Astrocyte (in vitro differentiated cells and primary cell): ENCODE measurements at places on chromosomes 16 and 17. TPM values are rescaled to one million over a fixed set of nuclear protein-coding genes. Genes with fewer than 3 reads are reported as not detected.

DNA sequence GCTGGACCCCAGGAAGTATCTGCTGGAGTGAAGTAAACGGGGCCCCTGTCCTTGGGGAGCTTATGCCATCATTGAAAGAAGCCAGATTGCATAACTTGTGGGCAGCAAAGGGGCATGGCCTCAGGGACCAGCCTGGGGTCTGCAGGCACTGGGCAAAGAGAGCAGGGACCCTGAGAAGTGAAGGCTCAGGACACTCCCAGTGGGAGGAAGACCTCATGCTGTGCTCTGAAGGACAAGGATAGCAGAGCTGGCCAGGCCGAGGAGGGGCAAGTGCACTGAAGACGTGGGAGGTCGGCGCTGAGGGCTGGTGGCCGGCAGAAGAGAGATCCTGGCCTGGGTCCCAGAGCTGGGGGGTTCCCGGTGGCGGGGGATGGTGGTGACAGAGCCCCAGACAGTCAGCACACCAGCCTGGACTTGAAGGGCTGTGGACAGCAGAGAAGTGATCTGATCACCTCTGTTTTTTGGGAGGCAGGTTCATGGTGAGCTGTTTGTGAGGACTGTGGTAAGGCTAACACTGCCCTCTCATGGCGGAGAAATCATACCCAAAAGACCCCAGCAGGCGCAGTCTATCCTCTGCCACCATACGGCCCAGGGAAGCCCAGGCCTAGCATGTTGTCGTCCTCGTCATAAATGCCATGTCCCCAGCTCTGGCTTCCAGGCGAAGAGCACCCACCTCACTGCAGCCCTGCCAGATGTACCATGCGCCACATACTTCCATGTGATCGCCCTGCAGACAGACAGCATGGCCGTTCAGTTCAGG lies 7.1 kb upstream of the CNP start:
- no peak overlapping the region for H3K27ac ChIP-seq
- H3K4me1 ChIP-seq: peaks cover 17% of the 10 kb centered on the region
- no peaks in the 10 kb centered on the region for H3K27me3 ChIP-seq
- no peaks in the 10 kb centered on the region for H3K36me3 ChIP-seq
- DNase-seq: peak; percentile 34

DNA sequence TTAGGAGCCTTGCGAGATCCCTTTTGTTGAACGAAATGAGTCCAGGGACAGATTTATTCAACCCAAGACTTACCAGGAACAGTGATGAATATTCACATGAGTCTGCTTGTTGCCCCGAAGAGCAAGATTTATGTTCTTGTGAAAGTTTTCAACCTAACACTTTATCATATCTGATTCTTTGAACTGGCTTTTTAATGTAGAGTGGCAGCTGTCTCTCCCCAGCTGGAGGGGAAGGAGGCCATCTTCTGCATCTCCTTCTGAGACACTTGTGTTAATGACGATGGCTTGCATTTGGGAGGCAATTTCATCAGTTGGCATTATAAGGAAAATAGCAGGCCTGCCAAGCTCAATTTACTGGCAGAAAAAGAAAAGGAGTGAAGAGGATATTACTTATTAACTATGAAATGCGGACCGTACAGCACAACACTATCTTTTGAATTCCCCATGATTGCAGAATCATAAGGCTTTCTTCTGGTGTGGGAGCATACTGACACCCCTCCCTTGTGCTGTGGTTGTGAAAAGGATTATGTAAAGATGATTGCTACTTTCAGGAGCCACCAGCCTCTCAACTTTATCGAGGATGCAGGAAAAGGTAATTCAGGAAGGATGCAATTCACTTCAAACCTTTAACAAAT lies 35.7 kb downstream of the SMARCE1 start:
- no peak for DNase-seq
- peaks cover 22% of the 10 kb centered on the region for H3K27me3 ChIP-seq
- no peak overlapping the region for H3K27ac ChIP-seq

Gene CYB5D1
- total RNA-seq: 19.5 and 21.1 TPM in 2 replicates

- H3K27me3 ChIP-seq: peaks cover 6% of the 10 kb centered on the region
- no peaks in the 10 kb centered on the region for H3K36me3 ChIP-seq
- H3K4me1 ChIP-seq: no peaks in the 10 kb centered on the region
- H3K4me3 ChIP-seq: no peak overlapping the region
- DNase-seq: no peak
- H3K27ac ChIP-seq: no peak overlapping the region
Observed at GRCh38 chr17:48259694-48260291, 152.2 kb downstream of the SNX11 start.

GRCh38 chr16:81478876-81479511 lies 34.4 kb downstream of the CMIP start:
- no peak overlapping the region for H3K27ac ChIP-seq
- no peak for DNase-seq
- no peaks in the 10 kb centered on the region for H3K27me3 ChIP-seq
- H3K4me3 ChIP-seq: no peak overlapping the region
- peaks cover 17% of the 10 kb centered on the region for H3K4me1 ChIP-seq

- no peaks in the 10 kb centered on the region for H3K27me3 ChIP-seq
- no peak overlapping the region for H3K27ac ChIP-seq
- no peaks in the 10 kb centered on the region for H3K36me3 ChIP-seq
Observed at GRCh38 chr16:83354015-83354414, 453.8 kb upstream of the HSBP1 start.

GRCh38 chr16:2210386-2211365 lies at the start of gene BRICD5:
BRICD5 (minus strand) TSS chr16:2210863; CDS start chr16:2210833, 30 bp downstream.
- H3K36me3 ChIP-seq: no peaks in the 10 kb centered on the region
- H3K27me3 ChIP-seq: no peaks in the 10 kb centered on the region
- no peak within 1 kb of the TSS for H3K27ac ChIP-seq
- no peak for DNase-seq

- H3K27me3 ChIP-seq: no peaks in the 10 kb centered on the region
- H3K27ac ChIP-seq: peak overlapping the region; percentile 92
- H3K36me3 ChIP-seq: no peaks in the 10 kb centered on the region
- peak; percentile 92 for DNase-seq
Observed at GRCh38 chr16:27326738-27327585, 13.2 kb downstream of the IL4R start.

Gene TOP3A
- total RNA-seq: 28.8 and 31.0 TPM in 2 replicates

DNA sequence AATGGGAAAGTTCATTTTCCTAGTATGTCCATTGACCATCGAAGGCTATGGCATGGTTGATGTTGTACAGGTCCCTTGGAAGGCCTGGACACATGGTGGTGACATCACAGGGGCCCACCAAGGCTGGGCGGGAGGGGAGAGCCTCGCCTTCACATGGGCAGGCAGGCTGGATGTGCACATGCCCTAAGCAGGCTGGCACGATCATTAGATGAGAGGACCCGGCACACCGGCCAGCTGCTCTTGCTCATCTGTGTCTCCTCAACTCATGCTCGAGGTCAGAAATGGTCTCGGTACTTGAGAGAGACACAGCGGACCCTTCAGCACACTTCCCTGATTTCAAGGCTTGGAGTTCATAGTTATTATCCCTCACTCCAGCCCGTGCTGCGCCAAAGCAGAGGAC lies 416.9 kb upstream of the ZFHX3 start:
- H3K27me3 ChIP-seq: no peaks in the 10 kb centered on the region
- H3K36me3 ChIP-seq: no peaks in the 10 kb centered on the region
- H3K4me3 ChIP-seq: no peak overlapping the region
- DNase-seq: no peak
- no peaks in the 10 kb centered on the region for H3K4me1 ChIP-seq

Gene PRKAR1A
- 235 and 254 TPM in 2 replicates for total RNA-seq

Gene KRT28
- not detected in 2 replicates for total RNA-seq

GRCh38 chr16:56836410-56837230 lies 28.4 kb upstream of the SLC12A3 start:
- H3K36me3 ChIP-seq: peaks cover 40% of the 10 kb centered on the region
- no peak overlapping the region for H3K4me3 ChIP-seq
- no peaks in the 10 kb centered on the region for H3K27me3 ChIP-seq
- no peaks in the 10 kb centered on the region for H3K4me1 ChIP-seq
- DNase-seq: no peak

Gene SPN
- total RNA-seq: 0.07 TPM in 1 of 2 replicates, not detected in the other

Gene TMC5
- 0.11 TPM in 1 of 2 replicates, not detected in the other for total RNA-seq

DNA sequence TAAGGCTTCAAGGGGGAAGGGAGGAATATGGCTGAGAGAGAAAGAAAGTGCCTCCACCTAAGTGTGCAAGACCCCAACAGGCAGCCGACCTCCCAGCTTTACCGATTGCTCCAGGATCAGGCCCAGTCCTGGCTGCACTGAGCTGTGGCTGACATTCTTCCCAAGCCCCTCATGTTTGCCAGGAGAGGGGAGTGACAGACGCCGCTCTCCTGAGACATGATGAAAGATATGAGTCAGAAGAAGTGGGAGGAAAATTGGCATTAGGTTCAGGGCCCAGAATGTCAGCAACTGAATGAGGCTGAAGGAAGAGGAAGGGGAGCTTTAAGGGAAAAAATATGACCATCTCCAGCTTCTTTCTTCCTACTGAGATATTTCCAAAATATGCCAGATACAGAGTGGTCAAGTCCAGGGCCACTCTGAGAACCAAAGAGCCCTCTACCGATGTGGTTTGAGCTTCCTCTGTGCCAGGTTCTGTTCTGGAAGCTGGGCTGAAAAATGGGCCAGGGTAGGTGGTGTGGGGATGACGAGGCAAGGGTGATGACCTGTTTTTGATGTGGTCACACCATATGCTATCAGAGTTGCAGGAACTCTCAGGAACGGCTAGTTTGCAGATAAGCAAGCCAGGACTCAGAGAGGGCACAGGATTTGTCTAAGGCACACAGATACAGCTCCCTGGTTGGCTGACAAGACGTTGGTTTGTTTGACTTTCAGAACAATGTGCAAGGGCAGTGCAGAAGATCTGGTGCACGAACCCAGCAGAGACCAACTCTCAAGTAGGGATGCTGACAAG lies 176.7 kb downstream of the SOX9 start:
- no peaks in the 10 kb centered on the region for H3K36me3 ChIP-seq
- H3K27ac ChIP-seq: peak overlapping the region; percentile 29
- peak; percentile 59 for DNase-seq
- no peaks in the 10 kb centered on the region for H3K27me3 ChIP-seq
- H3K4me3 ChIP-seq: no peak overlapping the region
- H3K4me1 ChIP-seq: peaks cover 17% of the 10 kb centered on the region

- no peaks in the 10 kb centered on the region for H3K4me1 ChIP-seq
- no peaks in the 10 kb centered on the region for H3K27me3 ChIP-seq
- no peak overlapping the region for H3K27ac ChIP-seq
- H3K36me3 ChIP-seq: no peaks in the 10 kb centered on the region
- no peak overlapping the region for H3K4me3 ChIP-seq
Observed at GRCh38 chr17:15418781-15419180, 48.6 kb downstream of the CDRT4 start.

DNA sequence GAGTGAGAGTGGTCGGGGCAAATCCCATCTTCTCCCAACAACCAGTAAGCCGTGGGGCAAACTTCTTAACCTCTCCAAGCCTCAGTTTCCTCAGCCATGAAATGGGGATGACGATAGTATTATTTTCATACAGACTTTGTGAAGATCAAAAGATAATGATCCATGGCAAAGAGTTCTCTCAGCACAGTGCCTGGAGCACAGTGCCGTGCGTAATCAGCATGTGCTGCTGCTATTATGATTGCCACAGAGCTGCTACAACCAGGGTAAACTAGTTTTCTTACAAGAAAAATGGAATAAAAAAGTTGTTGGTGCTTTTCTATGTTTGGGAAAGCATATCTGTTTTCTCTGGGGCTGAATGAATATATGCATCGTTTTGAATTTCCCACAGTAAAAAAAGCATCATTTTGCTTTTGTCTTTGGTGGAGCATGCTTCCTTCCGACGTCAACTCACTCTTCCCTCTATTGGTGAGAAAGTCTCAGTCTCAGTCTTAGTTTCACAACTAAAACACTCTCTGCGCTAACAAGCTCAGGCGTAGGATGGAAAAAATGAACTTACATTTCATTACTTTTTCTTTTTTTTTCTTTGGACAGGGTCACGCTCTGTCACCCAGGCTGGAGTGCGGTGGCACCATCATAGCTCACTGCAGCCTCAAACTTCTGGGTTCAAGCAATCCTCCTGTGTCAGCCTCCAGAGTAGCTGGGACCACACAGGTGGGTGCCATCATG lies 37.2 kb downstream of the CDK5R1 start:
- peaks cover 17% of the 10 kb centered on the region for H3K4me1 ChIP-seq
- no peak for DNase-seq
- no peak overlapping the region for H3K27ac ChIP-seq
- H3K27me3 ChIP-seq: no peaks in the 10 kb centered on the region
- no peaks in the 10 kb centered on the region for H3K36me3 ChIP-seq

- H3K27me3 ChIP-seq: peaks cover 5% of the 10 kb centered on the region
- no peaks in the 10 kb centered on the region for H3K36me3 ChIP-seq
- no peak overlapping the region for H3K4me3 ChIP-seq
- DNase-seq: no peak
- no peak overlapping the region for H3K27ac ChIP-seq
- H3K4me1 ChIP-seq: no peaks in the 10 kb centered on the region
Observed at GRCh38 chr17:364308-364707, 11.7 kb upstream of the RPH3AL start.

GRCh38 chr16:86591270-86591669 lies 12.9 kb downstream of the FOXL1 start:
- H3K36me3 ChIP-seq: no peaks in the 10 kb centered on the region
- H3K27me3 ChIP-seq: no peaks in the 10 kb centered on the region
- H3K27ac ChIP-seq: peak overlapping the region; percentile 85
- H3K4me1 ChIP-seq: peaks cover 46% of the 10 kb centered on the region
- H3K4me3 ChIP-seq: no peak overlapping the region

- H3K36me3 ChIP-seq: no peaks in the 10 kb centered on the region
- peaks cover 3% of the 10 kb centered on the region for H3K27me3 ChIP-seq
- DNase-seq: no peak
- peaks cover 12% of the 10 kb centered on the region for H3K4me1 ChIP-seq
Observed at GRCh38 chr16:66695471-66695934, 1.0 kb downstream of the CMTM4 start.

DNA sequence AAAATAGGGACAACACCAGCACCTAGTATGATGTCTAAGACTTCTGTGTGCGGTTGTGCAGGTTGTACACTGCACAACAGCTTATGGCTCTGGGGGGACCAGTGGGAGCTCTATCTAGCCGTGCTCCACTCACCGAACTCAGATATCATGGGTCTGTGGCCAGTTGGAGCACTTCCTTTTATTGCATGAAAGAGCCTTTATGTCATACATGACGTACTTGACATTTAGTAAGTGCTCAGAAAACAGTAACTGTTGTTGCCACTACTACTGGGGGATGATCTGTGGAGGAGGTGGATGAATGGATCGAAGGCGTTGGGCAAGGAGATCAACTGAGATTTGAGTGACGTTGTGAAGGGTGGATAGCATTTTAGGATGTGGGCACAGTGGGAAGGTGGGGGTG lies 368.8 kb downstream of the SNX29 start:
- no peak overlapping the region for H3K4me3 ChIP-seq
- peaks cover 18% of the 10 kb centered on the region for H3K4me1 ChIP-seq
- DNase-seq: no peak
- H3K36me3 ChIP-seq: no peaks in the 10 kb centered on the region

- peaks cover 5% of the 10 kb centered on the region for H3K36me3 ChIP-seq
- peaks cover 24% of the 10 kb centered on the region for H3K4me1 ChIP-seq
- peak overlapping the region; percentile 72 for H3K4me3 ChIP-seq
- H3K27ac ChIP-seq: peak overlapping the region; percentile 72
- DNase-seq: no peak
Observed at GRCh38 chr17:83050651-83051395, 28.6 kb upstream of the METRNL start.

Gene MATCAP1
- total RNA-seq: 26.1 TPM in 2 replicates

DNA sequence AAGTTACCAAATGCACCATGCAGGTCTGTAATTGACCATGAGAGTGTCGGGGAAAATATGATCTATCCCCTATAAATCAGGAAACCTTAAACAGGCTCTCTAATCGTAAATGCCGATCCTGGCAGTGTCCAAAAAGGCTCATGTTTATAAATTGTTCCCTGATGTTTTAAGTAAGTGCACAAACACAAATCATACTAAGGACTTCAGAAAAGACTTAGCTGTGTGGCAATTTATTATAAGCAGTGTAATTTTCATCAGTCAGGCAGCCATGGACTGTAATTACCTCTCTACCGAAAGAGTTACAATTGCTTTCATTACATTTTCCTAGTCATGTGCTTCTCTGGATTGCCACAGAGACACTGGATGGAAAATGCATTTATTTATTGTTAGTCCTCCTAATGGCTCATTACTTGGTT lies 73.4 kb upstream of the COX10 start:
- no peaks in the 10 kb centered on the region for H3K4me1 ChIP-seq
- no peak overlapping the region for H3K27ac ChIP-seq
- H3K4me3 ChIP-seq: no peak overlapping the region
- no peaks in the 10 kb centered on the region for H3K36me3 ChIP-seq
- H3K27me3 ChIP-seq: peaks cover 4% of the 10 kb centered on the region
